ENCODE measurements at places on chromosomes 2 and 18. TPM values are rescaled to one million over a fixed set of nuclear protein-coding genes. Genes with fewer than 3 reads are reported as not detected.

Gene KCNK3
- not detected for total RNA-seq

Gene MTX2
- total RNA-seq = 27.2 TPM

Gene IL36G
- total RNA-seq = not detected

Gene CNTNAP5
- 0.09 TPM for total RNA-seq

Gene ASB18
- not detected for total RNA-seq

Gene CFAP53
- total RNA-seq = 0.28 TPM

Gene SLC5A7
- total RNA-seq = not detected

Gene MAP3K20
- 20.5 TPM for total RNA-seq

Gene SUCLG1
- 43.1 TPM for total RNA-seq

Gene SLC9A4
- not detected for total RNA-seq

Gene SLC40A1
- 11.5 TPM for total RNA-seq

Gene UGT1A3
- not detected for total RNA-seq
